ENCODE measurements at places on chromosomes 4 and X.

- no peak for DNase-seq
Measured at GRCh38 chr4:3305610-3306371, 13.0 kb downstream of the RGS12 start.

DNA sequence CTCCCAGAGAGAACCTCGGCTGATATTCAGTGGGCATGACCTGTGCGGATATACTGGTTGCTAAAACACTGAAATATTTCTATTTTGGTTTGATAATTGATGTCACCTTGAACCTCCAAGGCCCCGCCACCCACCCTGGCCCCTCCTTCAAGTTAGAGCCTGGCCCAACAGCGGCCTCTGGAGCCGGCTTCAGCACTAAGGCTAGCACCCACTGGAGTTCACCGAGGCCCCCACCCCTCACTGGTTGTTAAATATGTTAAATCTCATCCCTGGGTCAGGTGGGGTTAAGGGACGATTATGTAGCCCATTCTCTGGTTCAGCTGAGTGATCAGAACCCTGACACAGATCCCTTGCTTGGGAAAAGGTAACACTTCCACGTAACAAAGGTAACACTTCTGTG, 24.3 kb downstream of the SEL1L3 start:
- no peak for DNase-seq

DNA sequence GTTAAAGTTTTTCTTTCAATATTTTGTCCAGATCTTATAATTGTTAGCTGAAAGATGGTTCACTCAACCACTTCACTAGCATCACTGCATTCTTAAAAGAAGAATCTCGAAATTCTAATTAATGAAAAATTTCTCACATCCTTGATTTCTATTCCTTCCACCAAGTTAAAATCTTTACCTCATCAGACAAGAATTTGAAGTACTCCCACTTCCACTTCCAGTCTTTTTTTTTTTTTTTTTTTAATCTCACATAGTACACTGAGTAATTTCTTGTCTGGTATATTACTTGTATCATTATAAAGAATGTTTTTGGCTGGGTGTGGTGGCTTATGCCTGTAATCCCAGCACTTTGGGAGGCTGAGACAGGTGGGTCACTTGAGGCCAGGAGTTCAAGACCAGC, 73.2 kb downstream of the FBXW7 start:
- DNase-seq, result no peak

- DNase-seq, result no peak
Measured at GRCh38 chr4:145483514-145483913, 1.9 kb downstream of the SMAD1 start.

DNA sequence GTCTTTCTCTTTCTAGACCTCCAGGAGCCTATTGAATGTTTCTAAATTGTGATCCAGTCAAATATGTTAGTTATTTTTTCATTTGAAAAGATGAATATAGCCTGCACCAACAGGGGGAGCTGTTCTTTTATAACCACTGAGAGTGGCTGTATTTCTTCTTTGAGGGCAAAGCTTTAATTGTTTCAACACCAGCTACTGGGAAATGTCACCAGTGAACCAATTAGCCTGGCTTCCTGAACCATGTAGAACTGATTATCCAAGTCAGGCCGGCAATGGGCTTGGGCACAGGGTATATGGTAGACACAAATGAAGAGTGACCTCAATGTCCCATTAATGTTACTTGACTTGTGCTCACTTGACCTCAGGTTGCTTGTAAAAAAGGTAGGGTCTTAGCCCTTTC, 4.8 kb upstream of the DAPP1 start:
- DNase-seq, result peak; percentile 22

DNA sequence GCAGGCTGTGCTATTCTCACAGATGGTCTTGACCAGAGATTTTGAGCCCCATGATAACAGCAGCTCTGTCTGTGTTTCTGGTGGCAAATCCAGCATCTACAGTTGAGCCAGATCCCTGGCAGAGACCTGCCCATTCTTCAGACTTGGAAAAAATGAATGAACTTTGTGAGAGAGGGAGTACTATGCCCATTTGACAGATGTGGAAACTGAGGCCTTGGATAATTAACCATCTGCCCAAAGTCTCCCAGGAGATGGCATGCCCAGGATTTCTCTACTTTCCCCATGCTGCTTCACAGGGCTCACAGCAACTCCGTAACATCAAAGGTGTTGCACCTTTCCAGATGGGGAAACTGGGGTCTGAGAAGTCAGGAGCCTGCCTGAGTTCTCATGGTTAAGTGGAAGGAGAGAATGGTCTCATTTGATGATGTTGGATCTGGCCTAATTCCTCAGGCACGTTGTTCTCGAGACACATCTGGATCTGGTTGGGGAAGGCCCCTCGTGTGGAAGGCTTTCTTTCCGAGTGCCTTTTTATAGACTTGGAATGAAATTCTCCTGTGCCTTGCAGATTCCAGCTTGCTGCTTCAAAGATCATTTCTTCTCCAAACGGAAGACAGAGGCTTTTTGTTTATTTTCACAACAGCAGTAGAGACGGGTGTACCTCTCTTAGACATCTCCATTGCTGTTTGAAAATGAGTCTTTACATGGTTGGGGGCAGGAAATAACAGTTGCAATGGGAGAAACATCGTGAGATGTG, 73.3 kb upstream of the STX18 start:
- DNase-seq, result no peak

GRCh38 chr4:24507439-24507838, 76.9 kb downstream of the DHX15 start:
- DNase-seq, result no peak

DNA sequence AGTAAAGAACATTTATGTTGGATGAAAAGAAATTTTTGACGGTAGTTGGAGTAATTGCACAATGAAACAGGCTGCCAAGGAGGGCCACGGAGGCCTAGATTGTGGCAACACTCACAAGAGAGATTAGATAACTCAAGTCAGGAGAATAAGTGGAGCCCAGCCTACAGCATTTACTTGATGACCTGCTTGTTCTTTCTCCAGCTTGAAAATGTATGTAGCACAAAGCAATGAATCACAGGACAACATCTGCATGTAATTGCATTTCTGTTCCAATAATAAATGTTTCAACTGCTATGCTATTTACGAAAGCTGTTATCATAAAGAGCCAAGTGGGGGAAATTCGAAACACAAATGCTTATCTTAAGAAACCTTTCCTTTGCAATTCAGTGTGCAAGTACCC, 221.2 kb upstream of the MID1 start:
- no peak for DNase-seq

- no peak for DNase-seq
Measured at GRCh38 chr4:1318488-1319213, 28.4 kb upstream of the UVSSA start.

- no peak for DNase-seq
Measured at GRCh38 chr4:139962130-139962684, 191.8 kb downstream of the MAML3 start.

DNA sequence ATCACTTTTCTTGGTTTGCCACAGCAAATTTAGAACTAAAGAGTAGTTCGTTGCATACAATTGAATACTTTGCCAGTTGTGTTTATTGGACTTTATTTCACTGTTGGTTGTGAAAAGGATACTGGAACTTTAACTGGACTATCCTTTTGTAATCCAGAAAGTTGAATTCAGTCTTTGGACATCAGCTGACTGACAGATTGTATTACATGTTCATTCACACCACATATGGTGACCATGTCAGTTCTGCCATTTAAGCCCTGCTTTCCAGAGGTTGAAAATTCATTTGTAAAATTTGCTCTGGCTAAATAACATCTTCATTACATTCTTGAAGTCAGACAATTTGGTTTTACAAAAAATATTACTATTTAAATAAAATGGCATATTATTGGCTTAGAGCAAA, 251.7 kb downstream of the CAMK2D start:
- DNase-seq, result no peak

- no peak for DNase-seq
Measured at GRCh38 chr4:156420623-156421022, 467.0 kb upstream of the CTSO start.

- no peak for DNase-seq
Measured at GRCh38 chrX:38142610-38143009, 78.1 kb downstream of the SRPX start.

- DNase-seq, result no peak
Measured at GRCh38 chrX:7145454-7145853, 2.1 kb upstream of the STS start.

DNA sequence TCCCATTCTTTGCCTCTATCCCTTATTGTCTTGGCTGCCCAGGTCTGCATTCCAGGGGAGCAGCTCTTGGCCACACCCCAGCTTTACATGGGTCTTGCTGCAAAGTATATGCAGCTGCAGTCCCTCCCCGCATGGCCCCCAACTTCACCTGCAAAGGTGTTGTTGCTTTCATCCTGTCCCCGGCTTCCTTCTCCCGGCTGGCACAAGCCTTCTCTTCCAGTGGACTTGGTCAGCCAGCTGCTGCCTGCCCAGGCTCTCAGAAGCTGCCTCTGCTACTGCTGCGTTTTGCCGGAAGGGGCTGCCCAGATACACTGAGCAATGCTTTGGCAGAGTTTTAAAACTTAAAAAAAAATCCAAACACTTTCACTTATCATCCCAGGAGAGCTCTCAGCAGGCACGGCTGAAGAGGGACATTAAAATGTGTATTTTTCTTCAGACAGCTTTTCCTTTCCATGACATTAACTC, 121.2 kb upstream of the PDLIM3 start:
- DNase-seq, result no peak

GRCh38 chr4:137674066-137674465, 141.8 kb upstream of the PCDH18 start:
- DNase-seq, result no peak

All from GM13977 (cell line).